Natural killer cell treated with Interleukin-12 subunit alpha and Interleukin-12 subunit beta and Interleukin-15 and Interleukin-18, amount 100 ng/mL, for 72 hours (primary cell): ENCODE measurements at places on chromosomes 7 and 10. TPM values are rescaled to one million over a fixed set of nuclear protein-coding genes. Genes with fewer than 3 reads are reported as not detected.

The SPDYE16 gene
- 0.76 TPM for total RNA-seq

The ACHE gene
- 0.64 TPM for total RNA-seq

DNA sequence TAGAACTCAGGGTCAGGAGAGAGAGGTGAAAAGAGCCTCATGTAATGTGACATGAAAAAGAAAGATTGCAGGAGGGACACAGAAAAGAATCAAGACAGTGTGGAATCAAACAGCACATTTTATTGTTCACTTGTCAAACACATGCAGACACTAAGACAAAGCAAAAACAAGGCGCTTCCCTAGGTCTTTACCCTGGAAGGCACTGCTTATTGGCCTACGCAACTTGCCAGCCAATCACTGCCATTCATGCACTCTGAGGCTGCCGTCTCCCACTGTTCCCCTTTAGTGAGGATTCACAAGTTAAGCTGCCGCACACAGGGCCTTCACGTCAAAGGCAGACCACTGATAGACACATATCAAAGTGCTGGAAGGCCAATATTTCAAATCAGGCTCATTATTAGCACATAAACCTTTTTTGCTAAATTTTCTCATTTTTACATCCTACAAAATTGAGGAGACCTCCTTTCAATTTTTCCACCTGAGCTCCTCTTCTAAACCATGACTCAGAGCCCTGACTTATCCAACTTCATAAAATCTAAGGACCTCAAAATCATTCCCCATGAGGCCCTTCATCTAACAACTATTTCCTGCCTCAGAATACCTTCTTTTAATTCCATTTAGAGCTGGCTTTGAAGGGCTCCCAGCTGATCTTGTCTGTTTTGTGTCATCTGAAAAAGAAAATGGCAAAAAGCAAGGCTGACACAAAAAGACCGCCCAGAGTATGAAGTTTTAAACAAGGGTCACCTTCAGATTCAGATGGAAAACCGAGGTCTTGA, 149.4 kb downstream of the CHCHD3 start:
- H3K4me1 ChIP-seq, result peaks cover 16% of the 10 kb centered on the region
- no peak for DNase-seq
- H3K36me3 ChIP-seq, result peaks cover 19% of the 10 kb centered on the region

GRCh38 chr10:34297541-34298345, 517.4 kb downstream of the PARD3 start:
- no peaks in the 10 kb centered on the region for H3K36me3 ChIP-seq
- no peak overlapping the region for H3K4me3 ChIP-seq
- H3K27ac ChIP-seq, result no peak overlapping the region
- no peaks in the 10 kb centered on the region for H3K4me1 ChIP-seq
- peaks cover 14% of the 10 kb centered on the region for H3K27me3 ChIP-seq

DNA sequence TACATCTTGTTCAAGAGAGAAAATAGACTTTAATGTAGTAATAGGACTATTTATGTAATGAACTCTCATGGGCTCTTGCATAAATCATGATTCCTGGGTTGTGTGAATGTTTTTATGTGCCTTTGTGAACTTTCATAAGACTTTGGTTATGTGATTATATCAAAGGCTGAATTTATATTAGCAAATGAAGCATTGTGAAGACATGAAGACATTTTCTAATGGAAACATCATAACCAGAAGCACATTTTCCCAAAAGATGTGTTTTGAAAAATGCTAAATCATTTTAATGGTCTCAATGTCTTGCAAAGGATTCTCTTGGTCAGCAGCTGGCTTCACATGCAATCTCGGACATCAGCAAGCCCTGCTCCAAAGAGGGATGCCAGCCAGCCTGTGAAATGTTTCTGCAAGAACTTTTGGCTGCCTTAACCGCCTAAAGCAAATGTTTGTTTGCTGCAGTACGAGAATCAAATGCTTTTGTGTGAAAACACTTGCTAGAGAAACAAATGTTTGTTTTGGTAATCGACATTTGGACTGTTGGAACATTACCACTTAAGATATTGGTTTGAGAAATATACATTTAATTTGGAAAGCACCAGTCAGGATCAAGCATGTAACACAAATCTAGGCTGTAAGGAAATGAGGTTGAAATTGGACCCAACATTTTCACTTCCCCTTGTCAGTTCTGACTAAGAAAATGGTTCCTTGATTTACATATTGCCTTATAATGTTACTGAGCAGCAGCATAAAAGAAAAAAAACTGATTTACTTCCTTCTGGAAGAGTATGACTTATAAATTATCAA, 102.1 kb downstream of the RTKN2 start:
- no peak overlapping the region for H3K4me3 ChIP-seq
- H3K27ac ChIP-seq, result no peak overlapping the region
- no peak for DNase-seq
- no peaks in the 10 kb centered on the region for H3K36me3 ChIP-seq
- H3K4me1 ChIP-seq, result peaks cover 6% of the 10 kb centered on the region

DNA sequence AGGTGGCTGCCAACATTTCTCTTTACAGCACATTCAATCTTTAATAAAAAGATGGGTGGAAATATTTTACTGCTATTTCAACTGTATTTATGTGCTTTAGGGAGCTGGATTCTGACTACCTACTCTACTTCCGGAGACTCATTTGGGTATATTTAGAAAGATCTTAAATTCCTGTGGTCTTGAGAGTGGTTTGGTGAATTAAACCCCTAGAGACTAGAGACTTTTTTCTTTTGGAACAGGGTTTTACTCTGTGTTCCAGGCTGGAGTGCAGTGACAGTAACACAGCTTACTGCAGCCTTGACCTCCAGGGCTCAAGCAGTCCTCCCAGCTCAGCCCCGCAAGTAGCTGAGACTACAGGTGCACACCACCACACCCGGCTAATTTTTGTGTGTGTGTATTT, 79.0 kb upstream of the HABP2 start:
- peaks cover 16% of the 10 kb centered on the region for H3K27me3 ChIP-seq
- no peaks in the 10 kb centered on the region for H3K36me3 ChIP-seq
- no peaks in the 10 kb centered on the region for H3K4me1 ChIP-seq
- H3K4me3 ChIP-seq, result no peak overlapping the region
- DNase-seq, result no peak
- no peak overlapping the region for H3K27ac ChIP-seq

GRCh38 chr7:92368741-92369140, 78.5 kb upstream of the GATAD1 start:
- DNase-seq, result no peak
- no peak overlapping the region for H3K4me3 ChIP-seq
- H3K36me3 ChIP-seq, result peaks cover 10% of the 10 kb centered on the region
- H3K27me3 ChIP-seq, result no peaks in the 10 kb centered on the region
- H3K4me1 ChIP-seq, result peaks cover 4% of the 10 kb centered on the region
